Globus pallidus (tissue), 1 donor: ENCODE measurements at places on chromosomes 1 and 21.

GRCh38 chr1:5996641-5997270, 4.5 kb upstream of the NPHP4 start:
- no peak for DNase-seq

- no peak for DNase-seq
These were observed 59.2 kb downstream of the LHX9 start for GRCh38 chr1:197976368-197976767.

GRCh38 chr1:93061895-93062792, 16.9 kb upstream of the MTF2 start:
- DNase-seq = no peak

GRCh38 chr1:198234520-198235251, 77.9 kb downstream of the NEK7 start:
- no peak for DNase-seq

DNA sequence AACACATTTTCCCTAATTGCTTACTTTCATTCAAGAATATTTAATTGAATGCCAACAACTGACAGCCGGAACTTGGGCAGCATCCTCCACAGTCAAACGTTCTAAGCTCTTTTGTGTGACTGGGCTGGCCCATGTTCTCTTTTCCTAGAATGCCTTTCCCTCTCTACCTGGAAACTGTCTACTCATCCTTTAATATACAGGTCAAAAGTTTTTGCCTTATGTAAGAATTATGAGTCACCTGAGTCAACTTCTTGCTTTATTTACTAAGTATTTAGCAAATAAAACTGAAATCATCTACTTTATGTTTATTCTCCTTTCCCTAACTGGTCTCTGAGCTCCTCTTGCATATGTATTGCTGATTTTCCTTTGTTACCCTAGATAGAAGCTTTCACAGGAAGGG, 172.2 kb downstream of the CHRM3 start:
- DNase-seq = no peak
